ENCODE measurements at places on chromosomes 2 and 18. TPM values are rescaled to one million over a fixed set of nuclear protein-coding genes. Genes with fewer than 3 reads are reported as not detected.

DNA sequence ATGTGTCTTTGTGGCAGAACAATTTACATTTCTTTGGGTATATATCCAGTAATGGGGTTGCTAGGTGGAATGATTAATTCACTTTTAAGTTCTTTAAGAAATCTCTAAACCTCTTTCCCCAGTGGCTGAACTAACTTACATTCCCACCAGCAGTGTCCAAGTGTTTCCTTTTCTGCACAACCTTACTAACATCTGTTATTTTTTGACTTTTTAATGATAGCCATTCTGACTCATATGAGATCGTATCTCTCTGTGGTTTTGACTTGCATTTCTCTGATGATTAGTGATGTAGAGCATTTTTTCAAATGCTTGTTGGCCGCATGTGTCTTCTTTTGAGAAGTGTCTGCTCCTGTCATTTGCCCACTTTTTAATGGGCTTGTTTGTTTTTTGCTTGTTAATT, 43.1 kb upstream of the PTH2R start:
- H3K27me3 ChIP-seq, result no peaks in the 10 kb centered on the region
- no peak overlapping the region for H3K4me3 ChIP-seq
- no peaks in the 10 kb centered on the region for H3K4me1 ChIP-seq
- H3K27ac ChIP-seq, result no peak overlapping the region

GRCh38 chr2:85951351-85952067, 62.7 kb upstream of the ST3GAL5 start:
- no peak overlapping the region for H3K4me3 ChIP-seq
- no peaks in the 10 kb centered on the region for H3K27me3 ChIP-seq
- H3K4me1 ChIP-seq, result no peaks in the 10 kb centered on the region
- no peaks in the 10 kb centered on the region for H3K36me3 ChIP-seq

DNA sequence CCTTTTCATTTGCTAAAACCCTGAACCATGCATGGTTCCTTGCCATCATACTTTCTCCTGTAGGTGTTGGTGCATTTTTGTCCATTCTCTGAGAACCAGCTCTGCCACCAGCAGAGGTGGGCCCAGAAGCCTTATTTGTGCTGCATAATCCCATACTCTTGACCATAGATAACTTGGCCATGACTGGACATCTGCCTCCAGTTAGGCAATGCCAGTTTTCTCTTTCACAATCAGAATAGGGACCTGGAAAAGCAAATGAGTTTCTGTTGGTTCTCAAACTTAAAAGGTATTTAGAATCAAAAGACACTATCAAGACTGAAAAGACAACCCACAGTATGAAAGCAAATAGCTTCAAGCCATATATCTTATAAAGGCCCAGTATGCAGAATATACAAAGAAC, 167.3 kb downstream of the MAIP1 start:
- H3K4me3 ChIP-seq, result no peak overlapping the region
- DNase-seq, result no peak
- no peaks in the 10 kb centered on the region for H3K27me3 ChIP-seq
- no peaks in the 10 kb centered on the region for H3K36me3 ChIP-seq
- H3K27ac ChIP-seq, result no peak overlapping the region

Gene CFC1
- total RNA-seq, result not detected

- no peak overlapping the region for H3K4me3 ChIP-seq
- no peaks in the 10 kb centered on the region for H3K4me1 ChIP-seq
- no peak overlapping the region for H3K27ac ChIP-seq
- H3K36me3 ChIP-seq, result no peaks in the 10 kb centered on the region
These were observed 52.3 kb downstream of the PARD6G start for GRCh38 chr18:80194874-80195570.

Gene FMNL2
- 78.1 TPM for total RNA-seq

Gene UNC80
- total RNA-seq, result not detected

Gene GREB1
- total RNA-seq, result 42.9 TPM

Data from breast epithelium (tissue), 4 donors.